ENCODE measurements at places on chromosomes 2 and 18.

- no peak for DNase-seq
These were observed 114.7 kb downstream of the C1D start for GRCh38 chr2:67948057-67948456.

DNA sequence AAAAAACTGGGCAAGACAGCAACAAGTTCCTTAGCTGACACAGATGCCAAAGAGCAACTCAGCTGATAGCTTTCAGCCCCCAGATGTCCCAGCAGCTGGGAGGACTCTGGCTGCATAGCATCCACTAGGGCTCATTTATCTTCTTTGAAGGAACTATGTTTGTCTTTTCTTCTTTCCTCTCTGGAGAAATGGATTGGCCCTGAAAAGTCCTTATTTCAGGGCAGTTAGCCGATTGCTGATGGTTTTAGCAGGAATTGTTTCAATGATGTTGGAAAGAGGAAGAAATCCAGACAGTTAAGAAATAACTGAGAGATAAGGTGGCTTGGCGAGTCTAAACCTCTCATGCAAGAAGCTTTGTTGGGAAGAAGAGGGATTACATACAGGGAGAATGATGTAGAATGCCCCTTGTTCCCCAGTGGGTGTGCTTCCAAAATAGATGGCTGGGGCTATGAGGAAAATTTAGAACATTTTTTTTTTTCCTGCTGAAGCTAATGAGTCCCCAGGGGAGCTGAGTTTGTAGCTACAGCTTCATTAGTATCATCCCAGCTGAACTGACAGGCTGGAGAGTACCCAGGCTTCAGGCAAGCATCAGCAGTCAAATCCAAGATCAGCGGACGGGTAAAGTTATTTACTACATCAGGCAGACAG, 33.6 kb upstream of the SERPINE2 start:
- no peak for DNase-seq

- DNase-seq = no peak
These were observed 544.1 kb upstream of the ID2 start for GRCh38 chr2:8137801-8138200.

DNA sequence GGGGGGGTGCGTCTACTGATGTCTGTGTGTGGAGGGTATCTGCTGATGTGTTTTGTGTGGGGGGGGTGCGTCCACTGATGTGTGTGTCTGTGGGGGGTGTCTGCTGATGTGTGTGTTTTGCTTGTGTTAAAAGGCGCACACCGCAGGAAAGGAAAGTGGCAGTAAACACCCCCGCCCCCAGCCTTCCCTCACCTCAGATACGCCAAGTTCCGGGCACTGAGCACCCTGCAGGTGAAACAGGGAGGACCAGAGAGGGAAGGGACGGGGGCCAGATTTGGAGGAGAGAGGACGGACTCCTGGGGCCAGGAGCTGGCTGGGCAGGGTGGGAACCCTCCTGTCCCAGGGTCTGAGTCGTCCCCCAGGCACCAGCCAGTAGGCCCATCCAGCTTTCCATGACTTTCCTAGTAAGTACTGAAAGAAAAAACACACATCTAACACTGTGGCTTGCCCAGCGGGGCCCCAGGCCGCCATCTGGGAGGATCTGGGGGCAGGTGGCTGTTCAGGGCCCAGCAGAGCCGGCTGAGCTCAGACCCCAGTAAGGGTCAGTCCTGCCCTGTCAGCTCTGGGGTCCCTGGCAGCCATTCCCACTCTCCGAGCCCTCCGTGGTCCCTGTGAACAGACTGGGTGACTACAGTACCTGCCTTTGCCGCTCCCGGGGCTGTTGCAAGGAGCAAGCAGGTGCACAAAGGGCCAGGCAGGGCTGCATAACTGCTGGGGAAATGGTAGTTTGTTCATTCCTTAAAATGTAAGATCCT, 126.9 kb downstream of the NFATC1 start:
- DNase-seq = no peak

- no peak for DNase-seq
These were observed 7.2 kb downstream of the MFSD2B start for GRCh38 chr2:24016853-24017703.

- no peak for DNase-seq
These were observed 32.9 kb downstream of the LOXHD1 start for GRCh38 chr18:46624127-46624526.

- no peak for DNase-seq
These were observed 160.8 kb downstream of the PMAIP1 start for GRCh38 chr18:60060578-60060977.

DNA sequence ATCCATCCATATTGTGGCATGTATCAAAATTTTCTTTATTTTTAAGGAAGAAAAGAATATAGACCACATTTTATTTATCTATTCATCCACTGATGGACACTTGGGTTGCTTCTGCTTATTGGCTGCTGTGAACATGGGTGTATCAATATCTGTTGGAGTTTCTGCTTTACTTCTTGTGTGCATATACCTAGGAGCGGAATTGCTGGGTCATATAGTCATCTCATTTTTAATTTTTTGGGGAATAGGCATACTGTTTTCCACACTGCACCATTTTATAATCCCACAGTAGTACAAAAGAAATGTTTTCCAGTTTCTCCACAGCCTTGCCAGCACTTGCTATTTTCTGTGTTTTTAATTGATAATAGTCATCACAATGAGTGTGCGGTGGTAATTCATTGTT, 197.2 kb downstream of the ACKR3 start:
- no peak for DNase-seq

All from T47D (cell line).